ENCODE measurements at places on chromosomes 7 and 10. TPM values are rescaled to one million over a fixed set of nuclear protein-coding genes. Genes with fewer than 3 reads are reported as not detected.

Gene RTKN2
- 0.06 TPM for polyA plus RNA-seq

Gene SSC4D
- polyA plus RNA-seq = 0.68 TPM

Gene TMEM229A
- 0.73 TPM for polyA plus RNA-seq

Gene FAM25C
- not detected for polyA plus RNA-seq

Gene KIAA1549
- 1.6 TPM for polyA plus RNA-seq

Gene SPDYE11
- polyA plus RNA-seq = not detected

Gene LOXL4
- 6.6 TPM for polyA plus RNA-seq

Gene LZTS2
- polyA plus RNA-seq = 142 TPM

Gene HECW1
- polyA plus RNA-seq = 1.2 TPM

Data from urinary bladder (tissue), 4 donors.